Stimulated activated naive CD4-positive, alpha-beta T cell treated with Interleukin-2 at 50 U/mL for 16 hours (primary cell): ENCODE measurements at places on chromosomes 6 and 20.

DNA sequence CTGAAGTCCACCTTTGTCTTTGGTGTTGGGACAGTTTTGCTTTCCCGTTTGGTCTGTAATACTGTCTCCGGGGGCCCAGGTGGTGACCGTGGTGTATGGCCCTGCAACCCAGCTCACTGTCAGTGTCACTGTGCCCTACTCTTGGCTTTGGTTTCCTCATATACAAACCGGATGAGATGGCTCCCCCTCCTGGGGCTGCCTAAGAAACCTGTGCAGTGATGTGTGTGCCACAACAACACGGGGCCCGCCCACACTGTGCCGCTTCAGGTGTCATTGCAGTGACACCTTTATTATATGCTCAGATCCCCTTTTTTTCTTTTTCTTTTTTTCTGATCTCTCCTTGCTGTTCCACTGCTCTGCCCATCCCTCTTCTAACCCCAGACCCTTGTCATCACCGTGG lies 73.9 kb downstream of the RAMACL start:
- DNase-seq, result no peak

GRCh38 chr6:18036781-18037180 lies 49.3 kb upstream of the KIF13A start:
- DNase-seq, result no peak

GRCh38 chr6:121925024-121925423 lies 474.4 kb upstream of the HSF2 start:
- DNase-seq, result no peak

DNA sequence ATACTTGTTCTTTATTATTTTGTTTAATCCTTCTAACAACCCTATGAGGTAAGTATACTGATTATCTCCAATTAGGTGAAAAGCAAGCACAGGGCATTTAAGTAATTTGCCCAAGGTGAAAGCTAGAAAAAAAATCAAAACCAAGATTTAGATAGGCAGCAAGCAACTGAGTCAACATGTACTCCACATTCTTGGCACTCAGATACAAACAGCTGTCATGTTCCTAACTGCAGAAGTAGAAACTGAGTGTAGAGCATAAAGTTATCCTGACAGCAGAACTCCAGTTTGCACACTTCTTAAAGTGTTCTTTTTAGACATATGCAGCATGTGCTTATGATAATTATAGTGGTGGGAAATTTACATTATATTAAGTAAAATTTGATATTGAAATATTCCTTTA lies 278.1 kb downstream of the MEI4 start:
- no peak for DNase-seq

GRCh38 chr20:50312682-50313521 lies 122.3 kb downstream of the CEBPB start:
- no peak for DNase-seq

GRCh38 chr6:156169371-156169770 lies 607.8 kb upstream of the ARID1B start:
- DNase-seq, result no peak

GRCh38 chr20:48680650-48681049 lies 147.1 kb downstream of the PREX1 start:
- DNase-seq, result no peak

GRCh38 chr6:51704932-51705540 lies 382.4 kb downstream of the PKHD1 start:
- DNase-seq, result no peak

DNA sequence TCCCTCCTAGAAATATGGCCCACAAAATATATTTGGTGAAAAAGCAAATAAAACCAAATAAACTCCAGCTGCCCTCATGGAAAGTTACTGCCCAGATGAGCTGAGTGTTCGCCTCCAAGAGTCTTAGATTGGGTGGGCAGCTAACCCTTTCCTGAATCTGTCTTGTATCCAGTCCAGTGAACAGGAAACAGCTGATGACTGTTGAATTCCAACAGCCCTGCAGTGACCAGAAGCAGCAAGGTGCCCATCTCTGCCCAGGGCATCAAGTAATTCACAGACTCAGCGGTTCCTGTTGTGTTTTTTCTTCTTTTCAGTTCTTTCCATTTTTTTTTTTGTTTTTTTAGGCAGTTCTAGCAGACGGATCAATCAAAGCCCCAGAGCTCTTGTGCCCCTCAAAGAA lies 199.2 kb downstream of the UBE3D start:
- no peak for DNase-seq

DNA sequence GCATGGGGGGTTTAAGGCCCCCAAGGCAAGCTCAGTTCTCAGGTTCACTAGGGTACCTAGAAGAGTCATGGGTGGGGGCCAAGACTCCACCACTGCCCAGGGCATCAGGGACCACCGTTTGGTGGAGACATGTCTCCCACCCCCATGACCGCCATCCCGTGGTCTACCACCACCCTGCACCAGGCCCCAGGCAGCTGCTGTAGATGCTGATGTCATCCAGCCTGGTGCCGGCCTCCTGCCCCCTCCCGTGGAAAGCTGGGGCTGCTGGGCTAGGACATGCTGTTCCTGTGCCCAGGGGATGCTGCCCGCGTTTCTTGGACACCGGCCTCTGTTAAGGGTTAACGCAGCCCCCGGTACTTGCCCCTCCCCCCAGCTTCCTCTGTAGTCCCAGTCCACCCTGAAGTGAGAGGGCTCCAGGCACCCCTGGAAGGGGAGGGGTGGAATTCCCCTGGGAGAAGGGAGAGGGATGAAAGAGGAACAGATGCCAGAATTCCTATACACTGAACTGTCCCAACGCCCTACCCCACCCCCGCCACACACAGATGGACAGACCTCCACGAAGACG lies 587 bp downstream of the IP6K3 start:
- DNase-seq, result no peak

- DNase-seq, result no peak
These were observed 38.8 kb downstream of the RCAN2 start for GRCh38 chr6:46452312-46452917.

GRCh38 chr20:34500823-34501222 lies 15.4 kb upstream of the DYNLRB1 start:
- no peak for DNase-seq

GRCh38 chr6:119276211-119276610 lies 73.3 kb downstream of the MAN1A1 start:
- no peak for DNase-seq
